ENCODE measurements at places on chromosomes 1 and 21.

DNA sequence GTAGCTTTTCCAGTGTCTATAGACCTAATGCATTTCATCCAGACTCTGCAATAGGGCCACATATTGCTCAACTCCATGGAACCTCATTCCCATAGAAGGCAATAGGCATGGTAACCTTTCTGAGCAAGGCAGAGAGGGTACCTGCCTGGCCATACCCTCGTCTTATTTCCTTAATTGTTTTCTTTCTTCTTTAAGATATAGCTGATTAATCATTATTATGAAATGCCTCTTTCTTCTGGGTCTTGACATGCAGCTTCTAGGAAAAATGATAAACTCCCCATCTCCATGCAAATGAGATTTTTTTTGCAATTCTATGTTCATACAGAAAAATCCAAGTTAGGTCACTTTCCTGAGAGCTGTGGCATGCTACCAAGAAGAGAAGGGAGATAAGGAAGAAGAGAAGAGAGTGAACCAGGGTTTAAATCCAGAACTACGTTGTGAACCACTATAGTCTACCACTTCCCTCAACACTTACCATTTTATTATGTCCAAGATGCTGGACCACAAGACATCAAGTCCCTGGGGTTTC lies 33.0 kb upstream of the IL20 start:
- no peak for DNase-seq

- no peak for DNase-seq
Observed at GRCh38 chr21:41960386-41960785, 6.6 kb upstream of the C2CD2 start.

DNA sequence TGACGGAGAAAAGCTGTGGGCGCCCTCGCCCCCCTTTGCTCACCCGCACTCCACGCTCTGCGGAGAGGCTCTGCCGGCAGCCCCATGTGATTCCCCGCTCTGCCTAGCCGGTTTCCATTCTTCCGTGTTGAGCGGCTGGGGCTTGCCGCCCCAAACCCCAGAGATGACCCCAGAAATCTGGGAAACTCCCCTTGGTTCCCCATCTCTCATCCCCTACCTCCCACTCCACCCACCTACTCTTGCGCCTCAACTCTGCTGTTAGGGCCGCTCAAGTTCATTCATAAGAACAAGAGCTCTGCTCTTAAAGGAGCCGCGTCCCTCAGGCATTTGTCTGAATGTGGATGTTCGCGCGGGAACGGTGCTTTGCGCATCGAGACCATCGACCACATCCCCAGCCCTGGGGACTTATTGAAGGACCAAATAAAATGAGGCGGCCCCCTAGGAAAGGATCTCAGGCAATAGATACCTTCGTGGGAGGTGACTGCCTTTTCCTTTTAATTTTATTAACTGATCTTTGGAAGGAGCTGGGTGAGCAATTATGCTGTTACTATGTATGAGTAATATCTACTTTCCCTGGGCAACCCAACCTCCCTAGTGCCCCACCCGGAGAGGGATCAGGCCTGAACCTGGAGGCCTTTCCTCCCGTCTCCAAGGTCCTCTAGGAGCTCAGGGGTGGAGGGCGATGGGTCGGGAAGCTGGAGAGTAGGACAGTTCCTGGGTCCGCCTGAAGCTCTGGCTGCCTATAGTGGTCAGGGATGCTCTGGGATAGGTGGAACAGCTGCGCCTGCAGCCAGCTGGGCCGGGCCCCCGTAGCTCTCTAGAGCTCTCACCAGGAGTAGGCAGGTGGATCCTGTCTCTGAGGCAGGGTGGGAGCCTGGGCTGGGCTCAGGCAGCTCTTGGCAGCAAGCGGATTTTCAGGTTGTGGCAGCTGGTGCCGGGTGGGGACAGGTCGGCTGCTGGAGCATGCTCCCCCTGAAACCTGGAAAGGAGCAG lies 898 bp downstream of the MFSD2A start:
- DNase-seq = peak; percentile 20

DNA sequence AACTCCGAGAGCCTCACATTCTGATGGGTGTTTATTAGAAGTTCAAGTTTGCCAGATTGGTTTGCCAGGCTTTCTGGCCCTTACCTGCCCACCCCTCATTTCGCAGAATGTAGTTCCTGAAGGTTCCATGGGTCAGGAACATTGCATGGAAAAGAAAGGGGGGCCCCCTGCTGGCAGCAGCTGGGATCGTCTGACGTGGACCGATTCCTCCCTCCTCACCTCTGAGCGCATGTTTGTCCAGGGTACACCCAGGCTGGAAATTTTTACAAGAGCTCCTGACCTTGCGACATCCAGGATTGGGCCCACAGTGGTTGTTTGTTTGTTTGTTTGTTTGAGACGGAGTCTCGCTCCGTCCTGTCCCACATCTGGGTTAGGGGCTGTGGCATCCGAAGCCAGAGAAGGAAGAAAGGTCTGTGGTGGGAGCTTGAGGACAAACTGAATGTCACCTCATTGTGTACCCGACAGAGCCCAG lies 126.0 kb upstream of the TMEM51 start:
- no peak for DNase-seq

DNA sequence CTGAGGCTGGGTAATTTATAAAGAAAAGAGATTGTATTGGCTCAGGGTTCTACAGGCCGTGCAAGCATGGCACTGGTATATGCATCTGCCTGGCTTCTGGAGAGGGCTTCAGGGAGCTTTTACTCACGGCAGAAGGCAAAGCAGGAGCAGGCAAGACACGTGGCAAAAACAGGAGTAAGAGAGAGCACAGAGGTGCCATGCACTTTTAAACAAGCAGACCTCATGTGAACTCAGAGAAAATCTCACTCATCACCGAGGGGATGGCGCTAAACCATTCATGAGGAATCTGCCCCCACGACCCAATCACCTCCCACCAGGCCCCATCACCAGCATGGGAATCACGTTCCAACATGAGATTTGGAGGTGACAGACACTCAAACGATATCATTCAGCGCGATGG lies 400.7 kb upstream of the RUNX1 start:
- no peak for DNase-seq

- peak; percentile 35 for DNase-seq
Observed at GRCh38 chr1:147545133-147545532, 3.8 kb downstream of the BCL9 start.

GRCh38 chr1:4652631-4653327 lies 1.6 kb upstream of the AJAP1 start:
- peak; percentile 31 for DNase-seq

DNA sequence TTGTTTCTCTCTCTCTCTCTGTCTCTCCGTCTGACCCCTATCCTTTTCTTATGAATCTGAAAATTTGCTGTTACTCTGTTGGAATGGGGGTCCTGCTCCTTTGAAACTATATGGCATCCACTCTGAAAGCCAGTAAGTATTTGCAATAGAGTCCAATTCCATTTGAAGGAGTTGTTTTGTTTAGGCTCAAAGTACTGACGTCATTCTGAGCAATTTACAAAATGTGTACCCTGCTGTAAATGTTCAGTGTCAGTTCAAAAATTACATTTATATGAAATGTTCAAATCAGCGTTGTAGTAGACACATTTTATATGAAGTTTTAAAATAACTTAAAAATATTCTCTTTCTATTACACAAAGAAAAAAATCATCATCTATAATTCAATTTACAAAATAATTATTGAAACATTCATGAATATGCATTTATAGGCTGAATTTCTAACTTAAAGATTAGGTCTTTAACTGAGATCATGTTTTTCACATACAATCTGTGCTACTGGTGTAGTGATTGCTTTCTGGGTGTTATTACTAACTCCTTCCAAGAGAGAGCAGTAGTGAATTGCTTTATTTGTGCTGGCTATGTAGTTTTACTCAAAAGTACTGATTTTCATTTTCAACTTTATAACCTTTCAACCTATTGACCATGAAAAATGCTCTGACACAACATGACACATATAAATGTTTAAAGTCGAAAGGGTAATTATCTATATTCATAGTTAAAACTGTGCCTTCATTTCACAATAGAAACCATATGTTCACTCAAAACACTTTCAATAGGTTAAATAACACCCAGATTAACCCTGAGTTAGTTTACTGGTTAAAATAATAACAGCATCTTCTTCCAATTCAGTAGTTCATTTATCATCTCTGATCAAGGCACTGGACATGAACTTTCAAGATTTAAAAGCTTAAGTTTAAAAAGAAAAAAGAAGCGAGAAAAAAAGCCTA lies 253.1 kb upstream of the ADGRL4 start:
- no peak for DNase-seq

- DNase-seq = no peak
Observed at GRCh38 chr21:36698981-36699545, at the start of gene SIM2. Gene SIM2, plus strand, starts transcription at chr21:36699115. Its CDS starts 632 bp downstream, at chr21:36699747.

GRCh38 chr1:45084562-45084961 lies 72.5 kb downstream of the UROD start:
- DNase-seq = no peak

DNA sequence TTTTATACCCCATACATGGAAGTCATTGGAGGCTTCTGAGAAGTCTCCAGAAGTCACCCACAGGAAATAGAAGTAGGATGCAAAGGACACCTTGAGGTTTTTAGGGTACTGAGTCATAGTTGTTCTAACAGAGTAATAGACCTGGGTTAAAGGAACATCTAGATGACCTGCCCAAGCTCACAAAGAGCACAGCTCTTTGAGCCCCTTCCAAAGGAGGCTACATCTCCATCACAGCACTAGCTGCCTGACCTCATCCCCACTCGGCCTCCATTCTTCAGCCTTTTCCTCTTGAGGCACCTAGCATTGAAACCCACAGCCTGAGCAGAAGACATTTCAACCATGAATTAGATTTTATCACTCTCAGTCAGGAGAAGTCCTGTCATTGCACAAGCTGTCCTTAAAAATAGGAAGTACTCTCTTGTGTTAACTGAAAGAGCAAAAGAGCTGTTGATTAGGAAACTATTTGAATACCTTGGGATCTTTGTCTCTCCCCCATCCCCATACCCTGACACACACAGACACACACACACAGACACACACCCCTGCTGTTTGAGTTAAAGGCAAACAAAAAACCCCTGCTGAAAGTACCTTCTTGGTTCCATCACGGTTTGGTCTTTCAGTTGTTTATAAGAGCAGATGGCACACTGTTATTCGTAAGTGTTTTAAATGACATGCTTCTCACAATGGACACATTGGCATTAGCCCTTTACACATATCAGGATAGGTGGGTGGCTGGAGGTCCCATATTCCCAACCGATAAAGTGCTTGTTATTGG lies 22.2 kb downstream of the MKNK1 start:
- no peak for DNase-seq

DNA sequence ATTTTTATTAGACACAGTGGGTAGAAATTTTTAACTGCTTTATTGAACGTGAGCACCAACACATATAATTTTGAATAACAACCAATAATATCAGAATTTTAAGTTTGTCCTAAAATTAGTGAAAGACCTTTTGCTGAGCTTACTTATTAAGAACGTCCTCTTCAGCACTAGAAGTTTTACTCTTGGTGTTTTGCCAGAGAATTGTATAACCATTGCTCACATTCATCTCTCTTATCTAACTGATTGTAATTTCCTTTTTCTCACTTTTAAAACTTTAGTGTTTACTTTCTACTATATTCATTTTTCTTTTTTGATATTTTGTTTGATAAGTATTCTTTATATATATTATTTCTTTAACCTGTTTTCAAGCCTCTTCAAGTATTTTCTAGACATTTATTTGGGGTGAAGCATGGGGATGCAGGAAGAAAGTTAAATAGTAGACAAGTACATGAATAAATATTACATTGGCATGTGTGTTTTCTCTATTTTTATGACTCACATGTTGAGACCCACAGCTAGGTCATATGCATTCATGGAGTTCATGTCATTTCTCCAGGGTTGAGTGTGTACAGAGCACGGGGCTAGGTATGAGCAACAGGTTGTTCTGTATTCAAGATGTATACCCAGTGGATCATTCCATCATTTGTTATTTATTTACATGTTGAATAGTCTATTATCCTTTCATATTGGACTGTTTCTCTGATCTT lies 90.6 kb downstream of the ATP6V1G3 start:
- no peak for DNase-seq

DNA sequence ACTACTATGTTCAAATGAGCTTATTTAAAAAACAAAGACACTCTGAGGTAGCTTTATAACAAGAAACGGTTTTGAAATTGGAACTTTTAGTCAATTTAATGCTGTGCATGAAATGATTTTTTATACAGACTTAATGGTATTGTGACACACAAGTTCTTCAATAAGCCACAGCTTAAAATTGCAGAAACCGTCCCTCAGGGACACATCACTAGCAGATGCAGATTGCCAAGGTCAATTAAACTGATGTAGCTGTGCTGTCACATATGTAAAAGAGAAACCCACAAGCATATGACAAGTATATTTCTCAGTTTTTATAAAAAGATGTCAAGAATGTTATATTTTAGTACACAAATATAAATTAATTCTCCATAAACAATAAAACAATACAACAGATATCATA lies 366.9 kb downstream of the DPYD start:
- no peak for DNase-seq

- no peak for DNase-seq
Observed at GRCh38 chr21:29205009-29205408, 74.6 kb downstream of the MAP3K7CL start.

DNA sequence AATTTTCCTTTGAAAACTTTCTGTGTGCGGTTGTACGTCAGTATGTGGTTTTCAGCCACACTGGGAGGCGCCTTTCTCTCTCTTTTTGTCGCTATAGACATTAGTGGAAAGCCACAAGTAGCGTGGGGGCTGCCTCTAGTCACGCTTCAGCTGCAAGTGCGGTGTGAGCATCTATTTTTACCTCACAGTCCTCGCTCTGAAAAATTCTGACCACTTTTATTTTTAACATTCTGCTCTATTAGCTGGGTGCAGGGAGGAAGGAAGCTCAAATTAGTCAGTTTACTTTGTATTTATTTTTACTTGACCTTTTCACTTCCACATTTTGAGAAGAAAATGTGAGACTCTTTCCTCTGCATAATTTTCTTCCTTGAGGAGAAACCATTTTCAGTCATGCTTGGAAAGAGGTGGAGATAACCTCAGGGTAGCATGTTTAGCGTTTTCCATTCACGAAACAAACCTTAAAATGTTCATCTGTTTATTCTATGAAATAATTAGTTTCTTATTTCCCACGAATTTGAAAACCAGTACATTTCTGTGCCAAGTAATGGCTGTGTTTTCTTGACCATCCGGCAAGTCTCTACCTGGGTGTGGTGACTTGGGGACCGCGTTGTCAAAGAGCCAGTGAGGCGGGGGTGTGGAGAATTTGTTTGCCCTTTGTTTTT lies 35.6 kb downstream of the ADARB1 start:
- no peak for DNase-seq

GRCh38 chr1:180144659-180145357 lies 9.9 kb upstream of the QSOX1 start:
- no peak for DNase-seq

GRCh38 chr1:162090378-162090777 lies 20.9 kb downstream of the NOS1AP start:
- no peak for DNase-seq

DNA sequence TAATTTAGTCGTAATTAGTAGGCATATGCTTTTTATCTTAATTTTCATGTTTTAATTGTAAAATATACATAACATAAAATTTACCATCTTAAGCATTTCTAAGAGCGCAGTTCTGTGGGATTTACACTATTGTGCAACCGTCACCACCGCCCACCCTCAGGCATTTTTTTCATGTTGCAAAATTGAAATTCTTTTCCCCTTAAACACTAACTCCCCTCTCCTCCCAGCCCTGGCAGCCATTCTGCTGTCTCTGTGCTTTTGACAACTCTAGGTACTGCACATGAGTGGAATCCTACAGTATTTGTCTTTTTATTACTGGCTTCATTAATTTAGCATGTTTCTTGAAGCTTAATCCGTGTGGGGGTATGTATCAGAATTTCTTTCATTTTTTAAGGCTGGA lies 7.8 kb downstream of the PIK3CD start:
- DNase-seq = no peak
